ENCODE measurements at places on chromosomes 16 and 17. TPM values are rescaled to one million over a fixed set of nuclear protein-coding genes. Genes with fewer than 3 reads are reported as not detected.

The DHX58 gene
- polyA plus RNA-seq, result 11.8 TPM

The SKAP1 gene
- polyA plus RNA-seq, result 3.0 TPM

- DNase-seq, result no peak
Measured at GRCh38 chr16:77844801-77845200, 56.4 kb downstream of the VAT1L start.

- DNase-seq, result no peak
Measured at GRCh38 chr17:36024106-36024869, 6.5 kb upstream of the CCL23 start.

The ITGAD gene
- 0.03 TPM for polyA plus RNA-seq

The WRAP53 gene
- polyA plus RNA-seq, result 7.9 TPM

DNA sequence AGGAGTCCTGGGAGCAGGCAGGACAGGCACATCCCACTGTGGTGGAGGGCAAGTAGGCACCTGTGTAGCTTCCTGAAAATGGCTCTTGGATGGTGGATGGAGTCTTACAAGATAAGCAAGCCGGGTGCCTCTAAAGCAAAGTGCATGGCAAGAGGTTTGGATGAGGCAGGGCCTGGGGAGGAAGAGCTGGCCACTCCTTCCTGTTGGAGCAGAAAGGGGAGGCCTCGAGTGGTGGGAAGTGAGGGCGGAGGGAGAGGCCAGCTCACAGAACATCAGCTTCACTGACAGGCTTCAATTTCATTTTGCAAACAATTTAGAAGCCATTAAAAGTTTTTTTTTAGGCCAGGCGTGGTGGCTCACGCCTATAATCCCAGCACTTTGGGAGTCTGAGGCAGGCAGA lies 31.0 kb downstream of the CD300A start:
- no peak for DNase-seq

The CLEC3A gene
- polyA plus RNA-seq, result 0.36 TPM

The SCN4A gene
- 0.22 TPM for polyA plus RNA-seq

The GNGT2 gene
- polyA plus RNA-seq, result 4.2 TPM

DNA sequence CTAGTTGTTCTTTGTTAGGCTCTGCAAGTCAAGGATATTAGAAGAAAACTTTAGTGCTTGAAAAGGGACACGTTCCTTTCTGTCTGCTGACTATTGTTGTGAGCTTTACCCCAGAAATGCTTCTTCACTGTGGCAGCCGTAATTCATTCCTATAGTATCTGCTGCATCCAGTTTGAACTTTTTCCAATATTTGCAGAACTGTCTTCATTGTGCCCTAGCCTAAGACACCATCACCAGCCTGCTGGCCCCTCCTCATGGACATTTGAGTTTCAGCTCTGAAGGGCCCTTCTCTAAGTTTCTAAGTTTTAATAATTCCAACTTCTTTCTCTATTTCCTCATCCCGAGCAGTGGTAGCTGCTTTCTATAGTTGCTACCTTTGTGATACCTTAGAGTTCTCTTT lies 91.7 kb downstream of the SLC39A11 start:
- DNase-seq, result no peak
